ENCODE measurements at places on chromosomes 12 and 14.

- no peak for DNase-seq
These were observed 50.5 kb upstream of the PWP1 start for GRCh38 chr12:107635139-107635538.

GRCh38 chr14:81485781-81486180 lies 47.9 kb downstream of the SEL1L start:
- DNase-seq, result no peak

DNA sequence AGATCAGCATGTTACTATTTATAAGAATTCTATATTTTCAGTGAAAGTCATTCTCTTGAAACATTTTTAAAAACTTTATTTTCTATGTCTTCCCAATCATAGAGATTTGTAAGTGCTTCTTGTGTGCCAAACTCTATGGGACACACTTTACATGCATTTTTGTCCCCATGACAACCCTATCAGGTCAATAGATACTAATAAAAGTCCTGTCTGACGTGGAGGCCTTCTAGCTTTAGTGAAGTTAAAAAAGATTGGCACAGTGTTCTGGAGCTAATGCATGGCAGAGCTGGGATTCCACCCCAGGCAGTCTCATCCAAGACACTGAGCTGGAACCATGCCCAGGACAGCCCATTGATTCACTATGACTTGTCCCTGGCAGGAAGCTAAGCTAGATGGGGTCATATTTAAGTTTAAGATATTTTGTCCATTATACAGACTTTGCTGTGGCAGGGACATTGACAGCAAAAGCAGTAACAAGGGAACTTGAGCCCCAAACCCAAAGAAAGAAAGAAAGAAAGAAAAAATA lies 28.1 kb downstream of the TTC6 start:
- no peak for DNase-seq

DNA sequence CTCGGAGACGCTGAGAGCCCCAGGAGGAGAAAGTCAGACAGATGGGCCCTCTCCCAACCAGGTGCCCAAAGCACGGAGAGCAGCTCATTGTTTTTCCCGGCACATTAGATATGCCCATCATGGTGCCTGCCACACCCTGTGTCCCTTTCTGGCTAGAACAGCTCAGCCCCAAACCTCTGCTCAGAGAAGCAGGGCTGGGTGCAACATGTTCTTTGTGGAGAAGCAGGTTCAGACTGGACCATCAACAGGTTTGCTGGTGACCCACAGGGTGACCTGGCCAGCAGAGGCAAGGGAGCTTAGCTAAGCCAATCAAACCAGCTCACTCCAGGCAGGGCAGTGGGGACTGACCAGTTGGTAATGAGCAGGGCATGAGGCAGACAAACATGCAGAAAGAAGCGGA lies 13.4 kb downstream of the RAB15 start:
- DNase-seq, result no peak

- DNase-seq, result peak; percentile 83
These were observed 1.8 kb downstream of the CKB start for GRCh38 chr14:103520657-103521437.
